ENCODE measurements at places on chromosomes 12 and 14.

DNA sequence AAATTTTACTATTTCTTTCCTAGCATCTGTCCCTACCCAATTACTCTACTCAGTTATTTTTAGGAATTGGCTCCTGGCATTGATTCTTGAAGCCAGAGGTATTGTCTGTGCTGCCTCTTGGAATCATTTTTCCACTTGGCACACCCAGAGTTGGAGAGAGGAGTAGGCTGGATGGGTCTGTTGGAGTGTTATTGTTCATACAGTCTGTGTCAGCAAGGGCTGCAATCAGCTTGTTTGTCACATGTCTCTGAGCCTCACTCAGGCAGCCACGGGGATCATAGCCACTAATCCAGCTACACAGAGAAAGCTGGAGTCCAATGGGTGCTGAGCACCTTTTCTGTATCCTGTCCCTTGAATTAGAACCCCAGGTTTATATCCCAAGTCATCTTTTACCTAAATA, 176.0 kb upstream of the DYRK2 start:
- no peak for DNase-seq

DNA sequence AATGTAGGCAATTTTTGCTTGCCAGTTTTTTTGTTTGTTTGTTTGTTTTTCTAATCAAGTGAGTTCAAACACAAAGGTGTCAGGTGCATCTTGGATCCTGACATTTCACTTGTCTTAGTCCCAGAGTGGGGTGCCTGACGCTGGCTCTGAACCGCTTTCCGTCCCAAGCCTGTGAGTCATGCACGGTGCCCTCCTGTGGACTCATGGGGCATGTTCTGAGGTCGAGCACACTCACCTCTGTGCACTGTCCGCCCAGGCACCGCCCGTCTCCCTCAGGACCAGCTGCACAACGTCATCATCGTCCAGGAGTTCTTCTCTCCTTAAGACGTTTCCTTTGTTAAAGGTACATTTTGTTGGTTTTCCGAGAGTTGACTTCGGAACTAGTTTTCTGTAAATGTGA, 98.2 kb downstream of the GLT1D1 start:
- no peak for DNase-seq

DNA sequence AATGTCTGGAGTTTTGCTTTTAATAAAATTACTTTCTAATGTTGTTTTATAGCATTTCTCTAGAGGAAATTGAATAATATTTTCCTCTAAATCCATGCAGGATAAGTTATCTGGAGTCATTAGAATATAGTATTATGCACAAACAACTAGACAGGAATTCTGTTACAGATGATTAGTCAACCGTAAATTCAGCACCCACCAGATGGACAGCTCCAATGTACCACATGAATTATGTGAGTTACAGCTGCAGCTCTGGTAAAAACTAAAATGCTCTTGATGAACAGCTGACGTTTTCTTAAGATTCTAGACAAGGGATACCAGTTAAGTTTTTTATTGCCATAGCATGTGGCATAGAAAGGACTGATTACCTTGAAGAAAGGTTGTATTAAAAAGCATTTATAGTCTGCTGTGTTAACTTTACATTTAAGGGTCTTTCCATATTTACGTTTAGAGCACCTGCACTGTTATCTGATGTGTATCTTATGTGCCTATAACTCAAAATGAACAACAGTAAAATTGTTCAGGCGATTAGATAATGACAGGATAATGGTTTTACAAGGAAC, 321.4 kb upstream of the LRFN5 start:
- DNase-seq, result no peak

DNA sequence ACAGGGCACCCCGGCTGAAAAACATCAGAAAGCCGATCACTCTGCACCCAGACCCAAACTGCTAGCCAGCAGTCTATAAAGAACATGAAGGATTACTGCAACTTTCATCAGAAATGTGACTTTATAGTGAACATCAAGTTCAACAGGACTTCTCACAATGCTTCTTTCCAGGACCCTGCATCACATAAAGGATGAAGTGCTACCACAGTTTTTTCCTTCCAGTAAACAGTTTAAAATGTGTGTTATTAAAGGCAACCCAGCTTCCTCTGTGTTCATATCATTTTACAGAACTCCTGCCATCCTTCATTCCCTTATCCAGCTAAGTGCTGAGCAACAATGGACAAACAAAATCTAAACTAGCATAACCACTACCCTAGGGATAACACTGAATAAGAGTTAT, 280.3 kb upstream of the DIO2 start:
- no peak for DNase-seq

DNA sequence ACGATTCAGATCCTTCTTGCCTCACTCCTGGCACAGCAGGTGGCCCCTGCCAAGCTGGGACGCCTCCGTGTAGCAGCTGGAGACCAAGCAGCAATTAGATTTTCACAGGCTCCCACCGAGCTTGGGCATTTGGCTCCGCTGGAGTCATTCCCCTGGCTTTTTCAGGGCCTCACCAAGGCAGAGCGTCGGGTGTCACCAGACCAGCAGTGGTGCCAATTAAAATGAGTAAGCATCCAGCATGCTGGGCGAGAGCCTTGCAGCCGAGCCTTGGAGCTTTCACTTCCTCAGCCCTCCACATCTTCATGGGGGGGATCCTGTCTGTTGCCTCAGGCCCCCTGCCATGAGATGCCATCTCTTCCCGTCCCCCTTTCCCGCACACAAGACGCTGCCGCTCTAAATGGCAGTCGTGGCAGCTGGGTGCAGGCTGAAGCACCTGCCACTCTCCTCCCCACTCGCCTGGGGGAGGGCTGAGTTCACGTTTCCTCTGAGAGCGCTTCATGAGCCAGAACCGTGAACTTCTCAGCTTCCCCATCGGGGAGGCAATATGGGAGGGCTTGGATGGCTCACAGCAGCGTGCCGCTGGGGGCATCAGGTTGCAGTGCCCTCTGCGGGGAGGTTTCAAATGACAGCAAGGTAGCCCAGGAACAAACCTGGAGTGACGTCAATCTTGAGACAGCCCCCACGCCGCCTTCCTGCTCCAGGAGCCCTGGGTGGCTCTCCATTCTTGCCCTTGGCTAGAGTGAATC, 11.7 kb downstream of the TPCN1 start:
- no peak for DNase-seq

GRCh38 chr14:74389980-74390379, 36.0 kb downstream of the SYNDIG1L start:
- DNase-seq, result no peak

GRCh38 chr14:66724996-66725395, 217.0 kb downstream of the GPHN start:
- no peak for DNase-seq

DNA sequence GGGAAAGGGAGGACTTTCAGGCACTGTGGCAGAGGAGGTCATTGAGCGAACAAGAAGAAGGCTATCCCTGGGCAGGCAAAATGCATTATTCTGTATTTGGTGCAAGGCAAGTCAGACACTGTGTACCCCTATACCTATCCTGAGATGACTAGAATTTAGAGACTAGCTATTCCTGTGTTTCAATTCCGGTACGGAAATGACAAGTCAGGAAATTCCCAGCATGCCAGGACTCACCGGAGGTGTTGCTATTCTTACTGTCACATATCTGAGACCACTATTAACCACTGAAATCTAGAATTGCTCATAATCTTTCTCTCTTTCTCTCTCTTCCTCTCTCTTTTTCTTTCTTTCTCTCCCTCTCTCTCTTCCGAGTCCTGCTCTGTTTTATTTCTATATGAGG, 297.1 kb downstream of the PDZRN4 start:
- DNase-seq, result no peak

- no peak for DNase-seq
Measured at GRCh38 chr12:78155546-78155945, 324.9 kb downstream of the NAV3 start.

- peak; percentile 62 for DNase-seq
Measured at GRCh38 chr12:131102991-131103668, 149.4 kb downstream of the ADGRD1 start.

DNA sequence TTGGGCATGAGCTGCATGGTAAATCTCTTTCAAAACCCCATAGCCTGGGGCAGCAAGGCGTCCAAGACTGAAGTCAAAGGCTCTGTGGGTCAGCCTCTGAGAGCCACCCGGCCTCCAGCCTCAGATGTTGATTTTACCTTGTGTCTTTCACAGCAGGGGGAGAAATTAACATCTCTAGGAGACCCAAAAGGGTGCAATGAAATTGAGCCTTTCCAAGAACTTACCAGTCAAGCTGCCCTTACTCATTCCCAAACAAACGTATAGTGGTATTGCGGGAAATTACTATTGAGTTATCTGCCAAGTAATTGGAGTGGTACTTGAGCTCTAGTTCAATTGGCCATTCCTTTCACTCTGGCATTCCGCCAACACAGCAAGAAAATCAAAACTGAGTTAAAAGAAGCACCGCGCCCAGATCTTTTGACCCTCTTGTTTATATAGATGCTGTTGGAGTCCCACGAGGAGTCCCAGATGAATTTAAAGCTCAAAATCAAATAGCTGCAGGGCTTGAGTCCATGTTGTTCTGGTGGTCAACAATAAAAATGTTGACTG, 380.7 kb upstream of the SYT1 start:
- DNase-seq, result no peak

DNA sequence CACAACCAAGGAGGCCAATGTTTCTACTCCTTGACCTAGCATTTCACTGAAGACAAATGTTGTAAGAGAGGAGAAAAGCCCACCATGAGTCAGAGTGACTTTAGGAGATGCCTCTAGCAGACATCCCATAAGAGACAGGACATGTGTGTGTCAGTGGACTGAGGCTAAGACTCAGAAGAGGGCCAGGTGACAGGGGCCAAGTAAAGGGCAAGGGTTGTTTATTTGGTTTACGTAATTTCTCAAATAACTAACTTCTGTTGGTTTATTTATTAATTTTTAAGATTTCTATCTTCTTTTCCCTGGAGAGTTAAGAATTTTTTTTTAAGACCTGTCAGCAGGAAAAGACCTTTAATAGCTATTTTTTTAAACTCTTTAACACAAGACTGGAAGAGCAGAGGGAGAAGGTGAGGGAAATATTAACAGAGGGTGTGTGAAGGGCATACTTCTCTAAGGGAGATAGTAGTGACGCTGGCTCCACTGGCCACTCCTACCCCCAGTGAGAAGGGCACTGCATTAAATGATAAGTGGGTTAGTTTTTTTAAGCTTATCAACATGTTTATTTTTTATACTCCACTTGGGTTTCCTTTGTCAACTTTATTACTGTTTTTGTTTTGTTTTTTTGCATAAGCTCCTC, 3.4 kb downstream of the PNP start:
- no peak for DNase-seq

DNA sequence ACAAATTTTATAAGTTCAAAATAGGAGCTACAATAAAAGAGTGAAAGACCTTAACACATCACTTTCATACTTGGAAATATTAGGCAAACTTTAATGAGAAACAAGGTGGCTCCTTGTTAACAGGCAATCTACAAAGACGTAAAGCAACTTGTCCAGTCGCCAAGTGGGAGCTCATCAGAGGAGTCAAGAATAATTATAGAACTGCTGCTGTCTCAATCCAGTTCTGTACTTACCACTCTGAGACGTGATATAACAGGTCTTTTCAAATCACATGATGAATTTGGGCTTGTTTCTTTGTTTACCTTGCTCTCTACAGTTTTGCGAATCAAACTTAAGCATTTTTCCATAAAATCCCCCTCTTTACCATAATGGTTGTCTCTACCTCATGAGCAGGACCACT, 3.6 kb downstream of the YBX3 start:
- DNase-seq, result no peak

GRCh38 chr12:110102255-110102654, 21.9 kb upstream of the IFT81 start:
- no peak for DNase-seq

- DNase-seq, result no peak
Measured at GRCh38 chr12:123059500-123059899, 79.0 kb downstream of the ARL6IP4 start.

GRCh38 chr14:101835566-101835965, 74.1 kb downstream of the PPP2R5C start:
- no peak for DNase-seq

DNA sequence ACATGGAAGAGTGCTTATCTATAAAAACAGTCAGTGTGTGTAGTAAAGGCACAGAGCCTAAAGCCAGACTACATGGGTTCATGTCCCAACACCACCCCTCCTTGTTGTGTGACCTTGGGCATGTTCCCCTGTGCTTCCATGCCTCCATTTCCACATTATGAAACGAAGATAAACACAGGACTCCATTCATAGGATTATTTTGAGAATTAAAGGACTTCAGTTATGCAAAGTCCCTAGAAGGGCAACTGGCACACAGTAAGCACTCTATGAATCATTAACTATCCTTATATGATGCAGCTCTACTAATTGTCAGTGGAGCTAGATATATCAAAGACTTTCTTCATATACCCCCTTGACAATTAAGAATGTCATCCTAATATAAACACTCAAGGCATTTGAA, 17.8 kb downstream of the IFNG-AS1 start:
- no peak for DNase-seq

- DNase-seq, result no peak
Measured at GRCh38 chr12:29695026-29695425, 88.7 kb downstream of the TMTC1 start.

- no peak for DNase-seq
Measured at GRCh38 chr12:27797301-27798025, 17.4 kb upstream of the MANSC4 start.

GRCh38 chr12:3595721-3596120, 104.7 kb downstream of the PRMT8 start:
- DNase-seq, result no peak

DNA sequence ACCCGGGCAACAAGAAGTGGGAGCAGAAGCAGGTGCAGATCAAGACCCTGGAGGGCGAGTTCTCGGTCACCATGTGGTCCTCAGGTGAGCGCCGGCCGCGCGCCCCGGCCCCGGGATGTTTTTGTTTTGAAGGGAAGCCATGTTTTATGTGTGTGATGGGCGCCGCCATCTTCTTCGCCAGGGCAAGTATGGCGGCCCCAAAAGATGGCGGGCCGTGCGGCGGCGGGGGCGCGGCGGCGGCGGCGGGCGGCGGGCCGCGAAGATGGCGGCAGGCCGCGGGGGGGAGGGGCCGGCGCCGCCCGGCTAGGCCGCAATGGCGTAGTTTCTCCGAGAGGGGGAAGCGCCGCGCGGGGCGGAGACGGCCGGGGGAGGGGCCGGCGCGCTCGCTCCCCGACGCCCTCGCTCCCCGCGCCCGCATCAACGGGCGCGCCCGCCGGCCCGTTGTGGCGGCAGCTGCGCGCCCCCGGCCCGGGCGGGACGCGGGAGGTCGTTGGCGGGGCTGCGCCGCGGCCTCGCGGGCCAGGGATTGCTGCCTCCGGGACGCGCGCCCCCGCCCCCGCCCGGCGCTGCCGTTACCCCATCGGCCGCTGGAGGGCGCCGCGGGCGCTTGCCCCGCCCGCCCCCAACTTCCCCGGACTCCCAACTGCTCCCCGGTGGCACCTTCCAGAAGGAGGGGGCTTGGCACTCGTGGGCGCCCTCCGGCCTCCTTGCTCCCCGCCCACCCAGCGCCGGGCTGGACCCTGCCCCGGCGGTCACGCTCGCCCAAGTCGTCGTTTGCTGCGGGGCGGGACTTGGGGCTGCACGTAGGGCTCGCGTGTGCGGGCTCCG, 1.1 kb downstream of the YY1 start:
- peak; percentile 88 for DNase-seq

- DNase-seq, result no peak
Measured at GRCh38 chr14:76950055-76951020, 78.2 kb downstream of the IRF2BPL start.
